ENCODE measurements at places on chromosomes 2 and 18.

DNA sequence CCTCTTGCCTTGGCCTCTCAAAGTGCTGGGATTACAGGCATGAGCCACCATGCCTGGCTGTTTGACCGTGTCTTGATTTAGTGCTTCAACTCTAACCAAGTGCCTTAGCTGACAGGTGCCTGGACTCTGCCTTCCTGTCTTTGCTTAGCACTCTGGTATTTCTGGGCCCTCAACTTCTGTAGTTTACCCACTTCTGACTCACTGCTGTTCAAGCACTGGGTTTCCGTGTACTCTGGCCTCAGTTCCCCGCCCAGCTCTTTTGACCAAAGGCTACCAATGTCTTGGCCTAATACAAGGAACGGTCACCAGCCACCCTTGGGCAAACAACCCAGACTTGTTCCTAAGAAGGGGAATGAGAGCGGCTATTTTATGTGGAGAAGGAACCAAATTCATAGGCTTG is 35.7 kb upstream of the CABLES1 start:
- no peak for DNase-seq

- DNase-seq = no peak
Observed at GRCh38 chr2:45559436-45559835, 51.6 kb downstream of the SRBD1 start.

DNA sequence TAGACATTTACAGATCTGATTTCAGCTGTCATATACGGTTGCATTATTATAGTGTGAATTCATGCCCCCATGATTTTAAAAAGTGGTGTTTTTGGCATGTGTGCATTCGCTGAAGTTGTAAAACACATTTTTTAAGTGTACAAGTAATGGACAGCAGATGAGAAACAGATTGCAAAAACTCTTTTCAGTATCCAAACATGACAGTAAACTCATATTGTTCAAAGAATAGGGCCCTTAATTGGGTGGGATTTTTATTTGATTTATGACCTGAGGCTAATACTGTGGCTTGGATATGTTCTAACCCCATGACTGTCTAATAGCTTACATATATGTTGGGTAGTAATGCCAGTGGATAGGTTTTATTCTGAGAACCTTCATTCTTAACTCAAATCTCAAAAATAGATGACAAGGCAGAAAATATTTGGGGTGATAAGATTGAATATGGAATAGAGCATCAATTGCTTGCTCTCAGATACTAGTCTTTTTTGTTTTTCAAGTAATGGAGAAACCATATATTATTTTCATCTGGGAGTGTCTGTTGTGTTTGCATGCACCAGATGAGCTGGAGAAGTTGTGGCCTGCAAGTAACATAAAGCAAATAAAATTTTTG is 118.6 kb downstream of the PARD3B start:
- DNase-seq = no peak

DNA sequence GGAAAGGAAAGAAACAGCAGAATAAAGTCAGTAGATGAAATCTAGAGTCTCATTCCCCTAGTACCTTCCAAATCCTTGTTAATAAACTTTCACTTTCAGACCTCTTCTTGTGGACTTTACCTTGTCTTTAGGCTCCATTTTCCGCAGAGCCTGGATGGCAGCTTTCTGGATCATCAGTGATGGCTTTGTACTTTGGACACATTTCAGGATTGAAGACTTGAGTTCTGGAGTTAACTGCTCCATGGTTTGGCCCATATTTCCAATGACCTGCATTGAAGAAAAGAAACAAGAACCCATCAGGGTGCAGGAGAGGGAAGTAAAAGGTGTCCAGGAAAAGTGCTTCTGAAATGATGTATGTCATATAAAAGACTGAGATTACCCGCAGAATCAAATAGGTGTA is 14.4 kb downstream of the APOB start:
- DNase-seq = no peak

GRCh38 chr2:127388423-127389164 is 819 bp upstream of the MAP3K2 start:
- no peak for DNase-seq

DNA sequence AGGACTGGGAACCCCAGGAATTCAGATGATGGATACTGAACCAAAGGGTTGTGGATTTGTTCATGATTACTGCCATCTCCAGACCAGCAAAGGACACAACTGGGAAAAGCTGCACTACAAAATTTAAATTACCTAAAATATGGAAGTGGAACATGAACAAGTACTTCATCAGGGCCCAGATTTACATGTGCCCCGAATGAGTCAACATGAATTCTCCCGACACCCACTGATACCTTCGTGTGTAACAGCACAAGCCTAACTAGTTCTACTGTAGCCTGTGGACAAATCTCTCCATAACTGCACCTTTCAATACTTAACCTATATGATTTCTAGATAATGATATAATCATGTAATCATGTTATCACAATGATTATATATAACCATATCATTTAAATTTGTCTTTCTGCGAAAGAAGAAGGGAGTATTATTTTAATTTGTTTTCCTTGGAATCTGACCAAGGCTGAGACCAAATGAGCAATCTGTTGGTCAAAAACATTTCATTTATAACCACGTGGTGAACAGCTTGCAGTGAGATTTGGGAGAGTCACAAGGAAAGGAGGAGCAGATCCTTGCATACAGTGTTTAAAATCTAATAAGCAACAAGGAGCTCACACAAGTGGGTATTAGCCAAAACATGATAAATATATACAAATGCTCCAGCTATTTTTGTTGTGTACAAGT is 70.5 kb downstream of the CACNB4 start:
- DNase-seq = no peak

- DNase-seq = no peak
Observed at GRCh38 chr2:211591426-211591825, 947.2 kb downstream of the ERBB4 start.

- no peak for DNase-seq
Observed at GRCh38 chr18:36368889-36369288, 71.4 kb downstream of the FHOD3 start.

GRCh38 chr2:75574106-75574505 is 13.4 kb upstream of the EVA1A start:
- DNase-seq = no peak

DNA sequence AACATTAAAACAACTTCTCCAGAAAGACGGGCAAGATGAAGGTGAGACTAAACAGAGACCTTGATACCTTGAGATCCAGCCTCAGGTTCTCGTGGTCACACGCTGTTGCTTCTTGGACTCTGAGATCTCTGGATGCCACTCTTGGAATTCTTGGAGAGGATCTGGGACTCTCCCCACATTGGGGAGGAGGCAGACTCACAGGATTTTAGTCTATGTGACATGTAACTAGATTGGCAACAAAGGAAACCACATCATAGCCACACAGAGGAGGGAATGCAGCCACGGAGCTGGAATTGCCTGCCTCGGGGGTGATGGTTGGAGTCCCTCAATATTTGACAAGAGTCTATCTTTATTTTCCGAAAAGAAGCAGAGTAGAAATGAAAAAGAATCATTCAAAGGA is 78.8 kb upstream of the IGFBP5 start:
- DNase-seq = no peak

DNA sequence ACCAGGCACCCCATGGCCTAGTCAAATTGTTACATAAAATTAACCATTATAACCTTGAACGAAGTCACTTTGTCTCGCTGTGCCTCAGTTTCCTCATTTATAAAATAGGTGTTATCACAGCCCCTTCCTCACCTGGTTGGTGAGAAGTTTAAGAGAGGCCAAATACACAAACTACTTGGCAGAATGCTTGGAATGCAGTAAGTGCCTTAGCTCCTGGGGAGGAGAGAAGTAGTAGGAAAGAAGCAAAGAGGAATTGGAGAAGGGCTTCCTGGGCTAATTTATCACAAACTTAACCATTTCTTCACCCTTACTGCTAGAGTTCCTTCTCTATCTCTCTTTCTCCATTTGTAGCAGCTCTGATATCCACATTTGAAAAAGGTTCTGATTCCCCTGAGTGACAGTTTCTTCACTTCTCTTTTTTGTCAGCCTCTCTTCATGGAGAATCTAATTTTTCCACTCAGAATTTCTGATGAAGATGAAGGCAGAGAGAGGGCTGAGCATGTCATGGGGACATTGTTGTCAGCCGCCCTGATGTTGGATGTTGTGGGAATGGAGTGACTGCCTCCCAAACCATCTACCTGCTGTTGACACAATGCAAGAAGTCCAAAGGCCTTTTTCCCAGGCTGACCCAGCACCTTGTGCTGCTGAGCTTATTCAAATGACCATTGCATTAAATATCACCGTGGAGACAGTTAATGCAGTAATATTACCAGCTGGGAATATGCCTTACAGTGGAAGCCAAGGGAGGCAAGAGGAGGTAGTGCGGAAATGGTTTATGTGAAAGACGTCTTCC is 60.4 kb downstream of the BOD1L2 start:
- DNase-seq = no peak

- DNase-seq = peak; percentile 11
Observed at GRCh38 chr2:84297155-84297554, 161.9 kb downstream of the SUCLG1 start.

- DNase-seq = peak; percentile 23
Observed at GRCh38 chr2:108193251-108193650, 46.5 kb upstream of the SULT1C3 start.

DNA sequence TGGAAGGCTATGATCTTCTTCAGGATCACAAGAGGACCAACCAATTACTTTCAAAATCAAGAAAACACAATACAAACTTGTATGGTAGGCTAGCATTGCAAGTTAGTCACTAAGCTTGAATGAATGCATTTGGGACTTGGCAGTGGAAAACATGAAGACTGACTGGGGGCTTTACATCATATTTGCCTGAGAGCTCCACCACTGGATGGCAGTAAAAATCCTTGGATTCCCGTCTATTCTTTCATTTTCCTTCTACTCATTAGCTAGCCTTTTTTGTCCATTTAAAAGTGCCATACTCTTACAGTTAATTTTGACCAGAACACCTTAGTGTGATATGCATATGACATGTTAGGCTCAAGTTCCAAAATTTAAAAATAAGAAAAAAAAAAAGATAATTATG is 63.5 kb upstream of the RASGRP3 start:
- DNase-seq = peak; percentile 17

GRCh38 chr2:238890618-238891456 is 43.0 kb downstream of the TWIST2 start:
- no peak for DNase-seq

- DNase-seq = no peak
Observed at GRCh38 chr18:21242780-21243401, 859 bp downstream of the GREB1L start.

DNA sequence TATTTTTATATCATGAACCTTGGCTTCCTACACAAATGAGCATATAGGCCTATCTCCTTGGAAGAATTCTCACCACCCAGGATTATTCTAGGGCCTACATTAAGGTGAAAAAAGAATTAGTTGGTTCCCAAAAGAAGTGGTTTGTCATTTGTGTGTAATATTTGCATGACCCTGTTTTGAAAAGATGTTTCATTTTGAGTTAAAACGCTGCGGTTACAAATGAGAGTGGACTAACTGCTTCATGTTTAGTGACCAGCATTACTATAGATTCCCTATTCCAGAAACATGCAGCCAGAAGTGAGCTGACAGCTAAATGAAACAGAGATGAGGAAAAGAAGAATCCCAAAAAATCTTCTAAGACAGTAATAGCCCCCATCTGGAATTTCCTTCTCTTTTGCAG is 44.1 kb upstream of the TMEM178A start:
- DNase-seq = no peak

Measured in H4 (cell line).